Naive thymus-derived CD8-positive, alpha-beta T cell (primary cell): ENCODE measurements at places on chromosomes 6 and 20.

DNA sequence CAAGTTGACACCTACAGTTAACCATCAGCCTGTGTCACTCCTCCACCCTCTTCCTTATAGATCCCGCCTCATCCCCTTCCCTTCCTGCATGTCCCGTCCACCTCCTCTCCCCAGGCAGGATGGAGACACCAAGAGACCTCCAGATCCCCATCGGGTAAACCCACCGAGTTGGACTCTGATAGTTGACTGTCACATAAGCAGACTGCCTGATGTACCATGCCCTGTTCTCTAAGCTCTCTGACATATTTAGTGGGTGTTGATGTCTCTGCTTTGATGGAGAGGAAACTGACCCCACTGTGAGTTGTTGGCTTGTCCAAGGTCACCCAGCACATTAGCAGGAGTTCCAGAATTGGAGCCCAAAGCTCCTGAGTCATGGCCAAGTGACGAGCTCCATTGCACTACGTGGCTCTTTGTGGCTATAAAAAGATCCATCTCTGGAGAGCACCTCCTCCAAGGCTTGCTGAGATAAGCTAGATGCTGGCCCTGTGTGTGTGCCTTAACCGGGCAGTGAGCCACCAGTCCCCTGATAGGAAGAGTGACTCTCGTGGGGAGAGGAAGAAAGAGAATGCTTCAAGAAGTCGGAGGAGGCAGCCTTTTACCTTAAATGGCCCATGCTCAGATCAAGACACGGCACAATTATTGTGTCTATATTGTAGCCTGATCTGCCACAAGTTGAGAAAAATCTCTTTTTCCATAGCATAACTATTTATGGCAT, 236.0 kb upstream of the ECI2 start:
- no peak for DNase-seq

DNA sequence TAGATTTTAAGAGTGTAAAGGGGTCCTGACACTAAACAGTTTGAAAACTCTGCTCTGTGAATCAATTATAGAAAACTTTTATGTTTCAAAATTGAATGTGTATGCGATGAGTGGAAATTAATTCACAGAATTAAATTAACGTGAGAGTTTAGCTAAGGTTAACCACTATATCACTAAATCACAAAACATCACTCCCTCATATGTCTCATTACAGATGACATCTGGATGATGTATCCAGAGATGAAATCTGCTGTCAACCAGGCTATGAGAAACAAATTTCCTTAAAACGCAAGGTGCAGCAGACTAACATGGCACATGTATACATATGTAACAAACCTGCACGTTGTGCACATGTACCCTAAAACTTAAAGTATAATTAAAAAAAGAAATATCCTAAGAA, 27.3 kb downstream of the PRSS35 start:
- no peak for DNase-seq

DNA sequence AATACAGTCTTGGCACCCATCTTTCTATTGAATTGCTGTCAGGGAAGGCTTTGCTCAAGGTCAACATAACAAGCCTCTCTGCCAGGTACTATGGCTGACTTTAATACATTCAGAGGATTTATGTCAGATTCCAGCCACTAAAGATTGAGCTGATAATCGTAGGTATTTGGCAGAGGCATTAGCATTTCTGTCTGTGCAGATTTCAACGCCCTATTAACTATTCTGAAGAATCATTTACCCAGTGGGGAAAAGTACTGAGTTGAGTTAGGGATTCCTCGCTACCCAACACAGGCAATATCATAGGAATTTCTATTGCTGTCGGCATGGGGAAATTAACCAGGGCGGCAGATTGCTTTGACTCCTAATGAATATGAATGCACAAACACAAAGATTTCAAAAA, 233.7 kb upstream of the SPTLC3 start:
- DNase-seq = no peak

GRCh38 chr20:61980647-61981583, 84.8 kb downstream of the TAF4 start:
- no peak for DNase-seq

DNA sequence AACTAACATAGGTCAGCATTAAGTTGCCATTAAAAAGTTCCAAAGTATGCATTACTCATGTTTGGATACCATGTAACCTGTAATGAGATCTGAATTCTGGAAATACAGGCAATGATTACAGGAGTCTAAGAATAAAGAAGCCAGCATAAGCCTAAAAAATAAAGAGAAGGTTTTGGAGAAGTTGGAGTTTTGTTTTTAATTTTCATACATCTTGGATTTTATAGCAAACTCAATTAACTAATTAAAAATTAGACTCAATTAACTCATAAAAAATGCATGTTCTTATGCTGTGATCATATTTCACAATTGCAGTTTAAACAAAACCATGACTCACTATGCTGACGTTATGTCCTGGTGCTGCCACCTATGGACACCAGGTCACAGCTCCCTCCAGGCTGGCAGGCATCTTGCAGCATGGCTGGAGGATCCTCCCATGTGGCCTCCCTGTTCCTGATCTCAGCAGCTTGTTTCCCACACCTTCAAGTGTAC, 648.8 kb upstream of the AGPAT4 start:
- DNase-seq = no peak

- DNase-seq = no peak
Measured at GRCh38 chr6:158149641-158150040, 18.4 kb downstream of the SERAC1 start.
